Epithelial cell of proximal tubule (primary cell): ENCODE measurements at places on chromosomes 16 and 17.

GRCh38 chr17:17682293-17682736, 1.1 kb downstream of the RAI1 start:
- no peak for DNase-seq

- no peak for DNase-seq
These were observed 19.2 kb upstream of the EMP2 start for GRCh38 chr16:10599626-10600025.

DNA sequence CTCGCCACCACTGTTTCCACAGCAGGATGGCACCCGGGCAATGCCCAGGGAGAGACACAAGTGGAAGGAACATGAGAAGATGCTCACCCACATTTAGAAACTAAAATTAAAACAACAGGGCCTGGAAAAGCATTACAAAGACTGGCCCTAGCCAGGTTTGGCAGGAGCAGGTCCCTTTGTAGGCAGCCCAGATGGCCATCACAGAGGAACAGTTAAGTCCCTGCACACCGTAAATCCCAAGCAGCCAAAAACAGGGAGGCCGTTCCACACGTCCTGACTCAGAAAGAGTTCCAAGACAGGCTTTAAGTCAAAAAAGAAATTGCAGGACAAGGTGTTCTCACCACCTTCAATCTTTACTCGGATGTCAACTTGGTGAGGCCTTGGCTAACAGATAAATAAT, 127.1 kb downstream of the DYNLRB2 start:
- DNase-seq = no peak

DNA sequence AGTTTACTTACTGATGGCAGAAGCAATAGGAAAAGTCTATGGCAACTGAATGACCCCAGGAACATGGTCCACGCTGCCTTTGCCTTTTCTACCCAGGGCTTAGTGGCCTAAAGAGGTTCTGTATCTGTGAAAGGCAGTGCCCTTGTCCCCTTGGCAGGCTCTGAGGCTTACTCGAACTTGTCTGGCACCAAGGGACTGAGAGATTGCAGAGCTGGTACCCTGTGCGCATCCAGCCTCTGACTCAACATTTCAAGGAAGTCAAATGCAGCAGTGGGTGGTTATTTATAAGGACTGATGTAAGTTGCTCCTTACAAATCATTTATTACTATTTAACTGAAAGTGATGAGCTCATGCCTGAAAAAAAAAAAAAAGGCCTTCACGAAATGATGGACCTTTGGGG, 299.9 kb upstream of the MYOCD start:
- no peak for DNase-seq

- DNase-seq = no peak
These were observed 28.8 kb downstream of the MAP2K3 start for GRCh38 chr17:21313320-21313719.

- no peak for DNase-seq
These were observed 26.9 kb downstream of the RGS9 start for GRCh38 chr17:65163990-65164495.

DNA sequence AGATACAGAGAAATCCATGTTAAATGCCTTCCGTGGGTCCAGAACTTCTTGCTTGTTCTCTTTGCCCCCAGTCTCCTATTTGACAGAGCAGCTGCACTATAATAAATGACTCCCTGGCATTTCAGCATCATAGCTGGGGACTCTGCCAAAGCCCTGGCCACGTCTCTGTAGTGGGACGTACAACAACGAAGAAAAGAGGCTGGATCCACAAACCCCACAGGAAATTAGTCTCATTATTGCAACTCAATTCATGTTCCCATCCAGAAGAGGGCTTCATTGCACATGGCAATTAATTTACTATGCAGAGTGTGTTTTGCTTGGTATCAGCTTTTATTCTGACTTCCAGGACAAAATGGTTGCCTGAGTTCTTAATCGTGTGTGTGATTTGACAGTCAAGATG, 121.3 kb downstream of the CDH13 start:
- DNase-seq = no peak

DNA sequence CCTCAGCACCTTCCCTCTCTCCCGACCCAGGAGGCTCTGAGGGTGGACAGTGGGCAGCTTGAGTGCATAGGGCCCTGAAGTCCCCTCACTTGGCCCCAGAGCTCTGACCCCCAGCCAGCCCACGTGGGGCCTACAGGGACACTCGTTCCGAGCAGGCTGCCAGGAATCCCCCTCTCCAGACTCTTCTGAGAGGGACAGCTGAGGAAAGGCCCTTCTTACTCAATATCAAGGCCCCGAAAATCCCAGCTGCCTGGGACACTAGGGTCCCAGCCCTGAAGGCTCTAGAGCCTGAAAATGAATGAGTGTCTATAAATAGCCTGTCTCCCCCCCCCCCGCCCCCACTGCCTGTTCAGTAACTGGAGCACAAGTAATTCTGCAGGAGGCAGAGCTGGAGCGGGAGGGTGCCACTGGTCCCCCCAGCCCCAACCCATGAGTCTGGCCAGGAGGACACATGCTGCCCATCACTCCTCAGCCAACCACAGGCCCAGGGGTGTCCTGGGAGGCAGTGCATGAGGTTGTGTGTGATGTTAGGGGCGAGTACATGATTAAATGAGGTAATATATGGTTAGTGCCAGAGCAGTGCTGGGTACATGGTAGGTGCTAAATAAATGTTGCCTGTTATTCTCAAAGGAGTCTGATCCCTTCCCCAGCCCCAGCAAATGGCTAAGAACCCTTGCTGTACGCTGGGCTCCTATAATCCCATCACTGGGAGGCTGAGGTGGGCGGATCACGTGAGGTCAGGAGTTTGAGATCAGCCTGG, 11.6 kb downstream of the ADAM11 start:
- DNase-seq = no peak

DNA sequence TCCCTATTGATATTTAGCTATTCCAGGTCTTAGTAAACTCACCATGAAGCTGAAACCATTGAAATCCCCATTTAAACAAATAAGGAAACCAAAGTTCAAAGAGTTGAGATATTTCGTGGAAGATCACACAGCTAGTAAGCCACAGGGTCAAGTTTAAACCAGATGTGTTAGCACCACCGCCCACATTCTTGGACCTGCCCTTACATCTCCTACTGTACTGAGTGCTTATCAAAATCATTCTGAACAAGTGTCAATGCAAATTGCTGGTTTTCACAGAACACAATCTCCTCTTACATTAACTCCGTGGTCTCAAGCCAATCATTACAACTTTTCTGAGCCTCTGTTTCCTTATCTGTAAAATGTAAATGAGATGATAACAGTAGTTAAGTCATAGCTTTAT, 676.2 kb downstream of the CDH11 start:
- DNase-seq = no peak

- DNase-seq = no peak
These were observed 310.6 kb downstream of the MAP2K6 start for GRCh38 chr17:69725146-69725545.

DNA sequence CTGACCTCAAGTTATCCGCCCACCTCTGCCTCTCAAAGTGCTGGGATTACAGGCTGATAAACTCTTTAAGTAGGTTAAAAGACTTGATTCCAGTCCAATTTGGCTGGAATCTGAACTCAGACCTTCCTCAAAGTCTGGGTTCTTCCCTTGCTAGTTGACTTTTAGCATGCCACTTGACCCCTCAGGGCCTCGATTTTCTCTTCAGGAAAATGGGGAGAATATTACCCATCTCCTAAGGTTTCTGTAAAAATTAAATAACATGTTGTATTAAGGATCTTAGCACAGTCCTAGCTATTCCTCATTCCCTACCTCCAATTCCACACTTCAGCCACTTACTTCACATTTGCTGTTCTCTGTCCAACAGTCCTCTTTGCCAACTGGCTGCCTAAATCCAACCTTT, 1.9 kb downstream of the GTF3C1 start:
- DNase-seq = no peak

DNA sequence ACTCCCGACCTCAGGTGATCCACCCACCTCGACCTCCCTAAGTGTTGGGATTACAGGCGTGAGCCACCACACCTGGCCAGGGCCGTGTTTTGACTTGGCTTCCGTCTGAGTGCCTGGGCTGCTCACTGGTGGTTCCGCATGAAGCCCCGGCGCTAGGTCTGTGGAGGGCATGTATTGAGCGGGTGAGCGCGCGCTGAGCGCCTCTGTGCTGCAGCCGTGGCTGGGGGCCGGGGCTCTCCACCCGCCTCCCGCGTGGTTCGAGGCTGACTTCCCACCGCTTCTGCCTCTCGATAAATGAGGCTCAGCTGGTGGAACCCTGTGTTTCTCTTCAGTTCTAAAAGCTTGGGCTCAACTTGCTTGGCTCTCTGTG, 38.9 kb upstream of the ATP2A3 start:
- no peak for DNase-seq
